Pulmonary artery endothelial cell (primary cell): ENCODE measurements at places on chromosomes 5 and 9. TPM values are rescaled to one million over a fixed set of nuclear protein-coding genes. Genes with fewer than 3 reads are reported as not detected.

The IDNK gene
- 5.3 and 6.6 TPM in 2 replicates for total RNA-seq

The CEP120 gene
- 14.2 and 16.9 TPM in 2 replicates for total RNA-seq

The FAM221B gene
- not detected in 2 replicates for total RNA-seq

The ZNF608 gene
- 11.7 and 21.6 TPM in 2 replicates for total RNA-seq

The SMIM3 gene
- 1.3 and 6.5 TPM in 2 replicates for total RNA-seq

The CREBRF gene
- total RNA-seq = 11.3 and 15.7 TPM in 2 replicates

The QSOX2 gene
- total RNA-seq = 12.4 and 15.4 TPM in 2 replicates

The IFNA13 gene
- not detected in 2 replicates for total RNA-seq

The KLF4 gene
- total RNA-seq = 1.1 and 1.6 TPM in 2 replicates

The PSD2 gene
- total RNA-seq = under 0.01 TPM in 1 of 2 replicates, not detected in the other

The SEPTIN8 gene
- 55.6 and 88.8 TPM in 2 replicates for total RNA-seq

The CDX1 gene
- total RNA-seq = not detected in 2 replicates

The SH2D3C gene
- total RNA-seq = 56.8 and 58.3 TPM in 2 replicates

The LCN2 gene
- total RNA-seq = not detected in 2 replicates

The COL15A1 gene
- total RNA-seq = not detected in 2 replicates

The INSL6 gene
- total RNA-seq = not detected in 2 replicates

The GARIN3 gene
- not detected in 2 replicates for total RNA-seq

The BASP1 gene
- 73.9 and 76.4 TPM in 2 replicates for total RNA-seq

The MROH2B gene
- 0.04 TPM in 1 of 2 replicates, not detected in the other for total RNA-seq

The NOP16 gene
- 21.7 and 29.3 TPM in 2 replicates for total RNA-seq

The PRRX2 gene
- not detected in 2 replicates for total RNA-seq

The GAPT gene
- not detected in 2 replicates for total RNA-seq

The SV2C gene
- not detected in 2 replicates for total RNA-seq

The PCDHA8 gene
- under 0.01 and 0.04 TPM in 2 replicates for total RNA-seq

The RNF208 gene
- 0.07 and 0.33 TPM in 2 replicates for total RNA-seq

The NFIB gene
- total RNA-seq = 82.7 and 85.5 TPM in 2 replicates

The ENG gene
- 46.5 and 49.5 TPM in 2 replicates for total RNA-seq

The SHISAL2B gene
- total RNA-seq = not detected in 2 replicates

The CDH9 gene
- total RNA-seq = not detected in 2 replicates

The SH3PXD2B gene
- total RNA-seq = 19.4 and 25.9 TPM in 2 replicates

The ZDHHC11B gene
- total RNA-seq = not detected in 2 replicates

The HOMER1 gene
- total RNA-seq = 0.81 and 1.7 TPM in 2 replicates
